ENCODE measurements at places on chromosomes 5 and 9. TPM values are rescaled to one million over a fixed set of nuclear protein-coding genes. Genes with fewer than 3 reads are reported as not detected.

Gene MEIKIN
- not detected for total RNA-seq

Gene PCDHGA7
- total RNA-seq = 7.2 TPM

Gene ADCY2
- total RNA-seq = 0.65 TPM

Gene PKN3
- total RNA-seq = 2.4 TPM

Gene PLPP7
- total RNA-seq = 10.6 TPM

Gene SUSD3
- total RNA-seq = not detected

Gene NUTM2F
- not detected for total RNA-seq

Gene GRM6
- under 0.01 TPM for total RNA-seq

Gene PCDHGC5
- total RNA-seq = 4.7 TPM

Gene PIP5K1B
- not detected for total RNA-seq

Gene GRXCR2
- total RNA-seq = not detected

Gene BASP1
- 128 TPM for total RNA-seq

Gene BAG1
- 25.0 TPM for total RNA-seq

Gene PRDM9
- total RNA-seq = not detected

Gene LRRC70
- 1.2 TPM for total RNA-seq

Gene IFNA2
- total RNA-seq = not detected

Gene SLC6A3
- not detected for total RNA-seq

Gene FBXW11
- 90.7 TPM for total RNA-seq

Gene PSD2
- 0.36 TPM for total RNA-seq

Gene SEC24A
- 45.6 TPM for total RNA-seq

Gene NOL6
- total RNA-seq = 34.9 TPM

All from hair follicle dermal papilla cell (primary cell).